ENCODE measurements at places on chromosomes 16 and 17. TPM values are rescaled to one million over a fixed set of nuclear protein-coding genes. Genes with fewer than 3 reads are reported as not detected.

GRCh38 chr16:85683363-85683762 is 5.4 kb downstream of the GINS2 start:
- no peaks in the 10 kb centered on the region for H3K36me3 ChIP-seq
- peaks cover 3% of the 10 kb centered on the region for H3K4me1 ChIP-seq
- H3K27me3 ChIP-seq: no peaks in the 10 kb centered on the region
- no peak overlapping the region for H3K4me3 ChIP-seq
- H3K27ac ChIP-seq: no peak overlapping the region
- no peak for DNase-seq

DNA sequence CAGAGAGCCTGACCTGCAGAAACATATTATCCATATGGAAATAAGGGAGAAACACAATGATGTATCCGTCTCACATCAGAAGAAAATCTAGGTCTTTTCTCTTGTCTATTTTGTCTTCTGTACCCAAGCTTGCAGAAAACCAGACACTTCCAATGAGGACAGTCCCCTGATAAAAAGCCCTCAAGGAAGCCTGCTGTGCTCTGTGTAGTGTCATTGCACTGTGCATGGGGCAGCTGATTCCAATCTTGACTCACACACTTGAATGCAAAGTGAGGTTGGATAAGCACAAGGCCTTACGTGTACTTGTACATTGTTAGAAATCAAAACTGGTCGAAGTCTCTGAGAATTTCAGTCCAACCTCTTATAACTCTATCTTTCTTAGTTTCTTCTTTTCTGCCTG is 256.6 kb upstream of the MYOCD start:
- H3K27me3 ChIP-seq: no peaks in the 10 kb centered on the region
- H3K36me3 ChIP-seq: no peaks in the 10 kb centered on the region
- H3K4me3 ChIP-seq: no peak overlapping the region
- DNase-seq: no peak
- no peak overlapping the region for H3K27ac ChIP-seq
- no peaks in the 10 kb centered on the region for H3K4me1 ChIP-seq

- no peak overlapping the region for H3K4me3 ChIP-seq
- H3K27ac ChIP-seq: no peak overlapping the region
- H3K27me3 ChIP-seq: no peaks in the 10 kb centered on the region
Observed at GRCh38 chr16:29705030-29705429, 26.1 kb downstream of the QPRT start.

DNA sequence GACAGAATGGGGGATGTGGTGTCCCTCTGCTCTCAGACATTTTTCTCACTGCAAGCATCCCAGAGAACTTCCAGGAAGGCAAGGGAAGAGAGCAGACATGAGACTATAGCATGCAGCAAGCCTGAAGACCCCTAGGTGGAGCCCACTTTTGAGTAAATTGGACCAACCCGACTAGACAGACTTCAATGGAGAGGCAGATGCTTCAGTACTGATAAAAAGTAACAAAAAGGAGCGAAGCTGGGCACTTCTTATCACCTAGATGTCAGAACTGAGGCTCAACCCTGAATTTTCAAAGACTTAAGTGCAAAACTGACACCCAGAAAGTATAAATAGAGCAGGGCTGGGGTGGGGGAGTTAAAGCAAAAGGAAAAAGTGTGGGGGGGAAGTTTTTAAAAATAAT is 130.8 kb downstream of the PMP22 start:
- DNase-seq: no peak
- H3K27me3 ChIP-seq: no peaks in the 10 kb centered on the region
- no peak overlapping the region for H3K4me3 ChIP-seq
- no peaks in the 10 kb centered on the region for H3K4me1 ChIP-seq
- no peaks in the 10 kb centered on the region for H3K36me3 ChIP-seq
- H3K27ac ChIP-seq: no peak overlapping the region

DNA sequence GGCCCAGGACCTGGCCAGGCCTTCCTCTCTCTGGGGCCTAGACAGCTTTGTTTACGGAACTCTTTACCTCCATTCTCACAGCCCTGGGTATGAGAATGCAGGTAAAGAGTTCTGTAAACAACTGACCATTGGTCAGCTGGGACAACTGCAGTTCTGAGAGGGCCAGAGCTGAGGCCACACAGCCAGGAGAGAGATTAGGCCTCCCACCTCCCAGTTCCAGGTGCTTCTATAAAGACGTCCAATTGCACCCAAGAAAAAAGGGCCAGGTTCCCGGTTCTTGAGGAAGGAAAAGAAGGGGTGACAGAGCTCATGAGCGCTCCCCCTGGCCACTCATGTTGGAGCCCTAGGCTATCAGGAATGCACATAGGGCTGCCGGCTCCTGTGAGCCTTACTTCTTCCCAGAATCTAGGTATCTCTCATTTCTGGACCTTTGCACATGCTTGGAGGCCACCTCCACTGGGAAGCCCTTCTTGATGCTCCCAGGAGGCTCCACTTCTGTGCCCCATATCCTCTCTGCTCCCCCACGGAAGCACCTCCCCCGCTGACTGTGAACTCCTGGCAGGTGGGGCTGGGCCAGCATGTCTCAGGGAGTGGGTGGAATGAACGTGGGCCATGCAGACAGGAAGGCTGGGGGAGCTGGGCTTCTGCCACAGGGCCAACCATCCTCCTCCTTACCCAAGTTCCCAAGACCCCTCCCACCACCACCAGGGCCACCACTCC is 13.1 kb downstream of the CNGB1 start:
- H3K27ac ChIP-seq: no peak overlapping the region
- H3K36me3 ChIP-seq: no peaks in the 10 kb centered on the region

KRTAP4-6 gene
- not detected for total RNA-seq

GRCh38 chr16:17832738-17833137 is 362.0 kb upstream of the XYLT1 start:
- no peaks in the 10 kb centered on the region for H3K36me3 ChIP-seq
- no peaks in the 10 kb centered on the region for H3K4me1 ChIP-seq
- no peak overlapping the region for H3K27ac ChIP-seq

CCL2 gene
- 23.2 TPM for total RNA-seq

IKZF3 gene
- total RNA-seq: 3.0 TPM

DNA sequence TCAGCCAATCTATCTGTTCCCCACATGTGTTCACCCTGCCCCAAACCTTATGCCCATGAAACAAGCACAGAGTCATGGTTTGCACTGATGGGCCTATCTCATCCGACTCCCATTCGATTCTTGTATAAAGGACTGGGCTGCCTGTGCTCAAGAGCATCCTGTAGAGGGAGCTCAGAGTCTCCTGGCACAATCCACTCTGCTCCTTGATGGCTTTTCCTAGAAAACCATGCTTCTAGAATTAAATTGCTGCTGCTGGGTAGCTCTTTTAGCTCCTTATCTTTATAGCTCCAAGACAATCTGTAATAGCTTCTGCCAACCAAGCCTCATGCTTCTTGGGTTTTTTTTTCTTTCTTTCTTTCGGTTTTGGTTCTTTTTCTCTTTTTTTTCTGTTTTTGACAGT is 9.7 kb downstream of the ZNF19 start:
- H3K27me3 ChIP-seq: no peaks in the 10 kb centered on the region
- no peak overlapping the region for H3K4me3 ChIP-seq
- H3K4me1 ChIP-seq: peaks cover 8% of the 10 kb centered on the region
- peaks cover 41% of the 10 kb centered on the region for H3K36me3 ChIP-seq

ABCA9 gene
- 11.4 TPM for total RNA-seq

DNA sequence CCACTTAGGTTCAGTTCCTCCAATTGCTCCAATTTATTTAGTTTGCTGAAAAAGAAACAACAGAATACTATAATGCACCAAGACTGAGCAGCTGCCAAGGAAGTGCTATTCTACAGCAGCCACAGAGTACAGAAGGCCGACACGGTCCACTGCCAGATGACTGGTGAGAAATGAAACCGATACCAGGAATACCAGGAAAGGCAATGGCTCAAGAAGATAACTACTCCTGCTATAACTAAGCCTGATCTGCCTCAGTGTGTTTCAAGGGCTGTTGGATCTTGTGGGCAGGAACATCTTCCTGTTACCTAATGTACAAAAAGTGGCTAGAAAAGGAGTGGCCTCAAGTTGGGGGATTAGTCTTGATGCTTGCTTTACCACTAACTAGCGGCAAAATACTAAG is 32.8 kb downstream of the MARVELD3 start:
- H3K27ac ChIP-seq: no peak overlapping the region
- H3K4me1 ChIP-seq: no peaks in the 10 kb centered on the region
- H3K36me3 ChIP-seq: peaks cover 52% of the 10 kb centered on the region
- H3K4me3 ChIP-seq: no peak overlapping the region

ABCA6 gene
- 14.8 TPM for total RNA-seq

DNA sequence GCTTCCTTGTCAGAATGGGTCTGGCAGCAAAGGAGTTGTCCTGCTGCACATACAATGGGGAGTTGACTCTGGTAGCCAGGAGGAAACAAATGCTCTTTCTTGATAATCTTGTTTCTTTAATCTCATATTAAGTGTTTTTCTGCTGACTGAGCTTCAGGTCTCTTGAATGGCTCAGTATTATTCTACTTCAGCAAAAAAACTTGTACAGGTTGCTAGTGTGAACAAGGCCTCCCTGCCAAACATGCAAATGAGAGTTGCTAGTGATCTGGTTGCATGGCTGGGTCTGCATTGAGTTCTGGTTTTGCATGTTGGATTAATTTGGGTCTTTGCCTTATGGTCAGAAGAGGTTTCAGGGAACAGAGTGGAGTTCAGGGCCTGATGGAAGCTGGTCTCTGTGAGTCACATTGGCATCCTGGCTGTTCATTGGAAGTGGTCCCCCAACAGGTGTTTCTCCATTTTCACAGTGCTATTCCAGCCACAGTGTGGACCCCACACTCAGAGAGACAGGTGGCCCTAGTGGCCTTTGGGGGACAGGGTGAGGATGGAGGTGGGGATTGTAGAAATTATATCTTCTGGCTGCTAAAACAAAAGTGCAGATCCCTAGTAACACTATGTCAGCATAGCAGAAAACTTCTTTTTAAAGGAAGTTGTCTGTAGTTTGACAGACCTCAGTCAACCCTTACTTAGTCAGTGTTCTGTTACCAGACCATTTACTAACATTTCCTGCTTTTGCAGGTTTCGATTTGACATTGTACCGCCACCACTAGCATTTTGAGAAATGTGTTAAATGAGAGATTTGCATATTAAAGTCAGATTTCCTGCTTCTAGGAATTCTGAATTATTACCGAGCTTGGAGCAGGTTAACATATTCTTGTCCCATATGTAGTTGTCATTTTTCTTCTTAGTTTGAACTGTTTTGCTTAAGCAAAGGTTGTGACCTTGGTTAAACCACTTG is 47.1 kb downstream of the EPN2 start:
- H3K4me3 ChIP-seq: no peak overlapping the region
- no peak overlapping the region for H3K27ac ChIP-seq
- peaks cover 53% of the 10 kb centered on the region for H3K4me1 ChIP-seq

GRCh38 chr16:1651974-1652312 is 26.1 kb upstream of the JPT2 start:
- no peak for DNase-seq
- no peak overlapping the region for H3K4me3 ChIP-seq
- H3K27me3 ChIP-seq: no peaks in the 10 kb centered on the region
- no peaks in the 10 kb centered on the region for H3K4me1 ChIP-seq
- H3K27ac ChIP-seq: no peak overlapping the region
- H3K36me3 ChIP-seq: peaks cover 78% of the 10 kb centered on the region

DNA sequence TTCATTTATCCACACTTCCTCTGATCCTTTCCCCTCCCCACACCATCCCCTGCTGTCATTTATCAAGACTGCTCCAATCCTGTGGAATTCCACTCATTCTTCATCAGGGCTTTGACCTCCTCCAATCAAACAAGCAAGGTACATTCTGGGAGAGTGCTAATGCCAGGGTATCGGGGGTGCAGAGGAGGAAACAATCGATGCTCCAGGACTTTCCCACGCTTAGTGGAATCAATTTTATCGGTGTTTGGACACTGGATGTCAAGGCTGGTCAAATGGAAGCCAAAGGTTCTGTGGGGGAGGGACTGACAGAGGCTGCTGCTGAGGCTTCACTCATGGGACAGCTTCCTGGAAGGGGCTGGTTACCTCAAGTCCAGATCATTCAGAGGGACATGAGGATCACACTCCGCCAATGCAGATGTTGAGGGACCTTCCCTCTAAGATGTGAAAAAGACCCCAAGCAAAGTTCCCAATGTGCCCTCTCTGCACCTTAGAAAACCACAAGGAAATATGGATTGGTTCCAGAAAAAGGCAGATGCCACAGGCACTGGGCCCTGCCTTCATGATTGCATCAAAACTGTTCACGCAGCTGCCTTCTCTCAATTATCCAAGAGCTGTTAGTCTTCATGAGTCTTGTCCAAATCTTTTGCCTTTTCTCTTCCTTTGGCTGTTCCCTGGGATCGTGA is 44.7 kb upstream of the SOX9 start:
- DNase-seq: no peak
- no peaks in the 10 kb centered on the region for H3K36me3 ChIP-seq
- H3K27me3 ChIP-seq: no peaks in the 10 kb centered on the region
- H3K27ac ChIP-seq: no peak overlapping the region
- no peaks in the 10 kb centered on the region for H3K4me1 ChIP-seq

DNA sequence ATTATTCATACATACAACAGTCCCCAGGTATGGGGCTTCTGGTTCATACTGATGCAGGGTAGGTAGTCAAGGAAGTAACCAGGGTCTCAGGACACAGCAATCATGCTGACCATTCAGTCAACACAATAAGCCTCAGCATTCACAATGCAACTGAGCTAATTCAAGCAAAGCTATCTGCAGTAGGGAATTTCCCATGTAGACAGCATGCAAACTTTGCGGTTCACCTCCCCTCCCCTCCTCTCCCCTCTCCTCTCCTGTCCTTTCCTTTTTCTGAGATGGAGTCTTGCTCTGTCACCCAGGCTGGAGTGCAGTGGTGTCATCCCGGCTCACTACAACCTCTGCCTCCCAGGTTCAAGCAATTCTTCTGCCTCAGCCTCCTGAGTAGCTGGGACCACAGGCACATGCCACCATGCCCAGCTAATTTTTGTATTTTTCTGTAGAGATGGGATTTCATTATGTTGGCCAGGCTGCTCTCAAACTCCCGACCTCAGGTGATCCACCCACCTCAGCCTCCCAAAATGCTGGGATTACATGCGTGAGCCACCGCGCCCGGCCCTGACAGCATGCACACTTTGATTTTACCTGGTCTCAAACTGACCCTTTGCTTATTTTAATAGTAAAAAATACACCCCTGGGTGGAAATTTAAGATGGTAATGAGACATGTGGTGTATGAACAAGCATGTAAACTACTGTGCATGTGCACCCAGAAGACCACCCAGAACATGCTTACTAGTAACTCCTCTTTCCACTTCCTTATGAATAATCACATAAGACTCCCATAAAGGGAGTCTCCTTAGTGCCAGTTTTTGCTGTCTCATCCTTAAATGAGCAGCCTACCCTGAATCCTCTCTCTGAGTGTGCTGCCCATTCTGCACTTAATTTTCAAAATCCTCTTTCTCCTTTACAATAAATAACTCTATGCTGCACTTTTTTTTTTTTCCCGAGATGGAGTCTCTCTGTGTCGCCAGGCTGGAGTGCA is 9.3 kb upstream of the RNF135 start:
- peaks cover 8% of the 10 kb centered on the region for H3K4me1 ChIP-seq
- no peaks in the 10 kb centered on the region for H3K36me3 ChIP-seq
- no peak overlapping the region for H3K27ac ChIP-seq
- no peaks in the 10 kb centered on the region for H3K27me3 ChIP-seq
- H3K4me3 ChIP-seq: no peak overlapping the region
- no peak for DNase-seq

RBL2 gene
- 35.1 TPM for total RNA-seq

MLKL gene
- total RNA-seq: 14.9 TPM

Measured in heart left ventricle (tissue), 16 donors.